SK-N-SH (cell line): ENCODE measurements at places on chromosomes 2 and 18.

DNA sequence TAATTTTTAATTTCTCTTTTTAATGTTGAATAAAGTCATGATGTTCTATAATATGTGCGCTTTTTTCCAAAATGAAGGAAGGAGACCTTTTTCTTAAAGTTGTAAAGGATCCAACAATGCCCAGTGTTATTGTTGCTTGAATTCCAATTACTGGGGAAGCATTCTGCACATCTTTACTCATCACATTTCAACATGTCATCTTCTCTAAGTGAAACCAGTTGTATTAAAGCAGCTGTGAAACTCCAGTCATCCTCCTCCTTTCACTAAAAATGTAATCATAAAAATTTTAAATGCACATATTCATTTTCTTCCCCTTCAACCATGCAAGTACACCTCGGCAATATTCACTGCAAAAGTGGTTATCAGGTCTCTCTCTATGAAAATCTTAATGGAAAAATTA, 722.7 kb downstream of the TSN start:
- DNase-seq: no peak

- DNase-seq: no peak
These were observed 128.7 kb downstream of the XIRP2 start for GRCh38 chr2:167017021-167017420.

DNA sequence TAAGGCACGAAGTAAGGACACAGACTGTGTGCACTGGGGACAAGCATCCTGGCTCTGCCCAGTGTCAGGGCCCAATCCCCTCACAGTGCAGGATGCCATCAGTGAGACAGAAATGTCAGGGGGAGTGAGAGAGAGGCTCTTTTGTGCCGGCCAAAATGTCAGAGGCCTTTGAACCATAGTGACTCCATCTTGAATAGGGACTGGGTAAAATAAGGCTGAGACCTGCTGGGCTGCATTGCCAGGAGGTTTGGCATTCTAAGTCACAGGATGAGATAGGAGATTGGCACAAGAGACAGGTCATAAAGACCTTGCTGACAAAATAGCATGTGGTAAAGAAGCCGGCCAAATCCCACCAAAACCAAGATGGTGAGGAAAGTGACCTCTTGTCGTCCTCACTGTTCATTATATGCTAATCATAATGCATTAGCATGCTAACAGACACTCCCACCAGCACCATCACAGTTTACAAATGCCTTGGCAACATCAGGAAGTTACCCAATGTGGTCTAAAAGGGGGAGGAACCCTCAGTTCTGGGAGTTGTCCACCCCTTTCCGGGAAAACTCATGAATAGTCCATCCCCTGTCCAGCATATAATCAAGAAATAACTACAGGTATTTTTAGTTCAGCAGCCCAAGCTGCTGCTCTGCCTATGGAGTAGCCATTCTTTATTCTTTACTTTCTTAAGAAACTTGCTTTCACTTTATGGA, 337.4 kb downstream of the LPIN1 start:
- DNase-seq: peak; percentile 36

DNA sequence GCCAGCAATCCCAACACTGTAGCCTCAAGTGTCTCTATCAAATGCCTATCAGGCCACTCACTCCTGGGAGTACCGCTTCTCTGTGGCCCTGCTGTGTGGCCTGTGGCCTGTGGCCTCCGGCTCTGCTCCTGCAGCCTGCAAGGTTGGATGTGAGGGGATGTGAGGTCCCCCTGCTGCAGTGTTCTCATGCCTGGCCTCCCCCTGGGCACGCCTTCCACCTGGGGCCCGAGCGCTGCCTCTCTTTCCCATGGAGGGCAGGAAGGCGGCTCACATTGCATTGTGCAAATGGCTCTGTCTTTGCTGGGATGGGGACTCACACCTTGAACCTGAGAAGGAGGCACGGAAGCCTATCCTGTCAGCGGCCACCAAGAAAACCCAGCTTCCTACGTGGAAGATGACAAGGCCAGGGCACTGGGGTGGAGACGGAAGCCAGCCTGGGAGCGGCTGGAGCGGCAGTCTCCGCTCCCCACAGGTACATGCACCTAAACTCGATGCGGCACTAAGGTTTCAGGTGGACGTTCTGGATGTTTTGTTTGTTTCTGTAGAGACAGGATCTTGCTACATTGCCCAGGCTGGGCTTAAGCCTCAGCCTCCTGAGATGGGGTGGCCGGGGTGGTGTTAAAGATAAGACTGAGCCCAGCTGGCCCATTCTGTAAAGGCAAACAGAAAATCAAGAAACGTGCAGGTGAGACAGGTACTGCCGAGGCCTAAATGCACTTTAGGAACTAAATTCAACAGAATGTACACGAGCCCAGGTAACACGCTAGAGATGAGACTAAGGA, 140.1 kb downstream of the HDAC4 start:
- DNase-seq: no peak

DNA sequence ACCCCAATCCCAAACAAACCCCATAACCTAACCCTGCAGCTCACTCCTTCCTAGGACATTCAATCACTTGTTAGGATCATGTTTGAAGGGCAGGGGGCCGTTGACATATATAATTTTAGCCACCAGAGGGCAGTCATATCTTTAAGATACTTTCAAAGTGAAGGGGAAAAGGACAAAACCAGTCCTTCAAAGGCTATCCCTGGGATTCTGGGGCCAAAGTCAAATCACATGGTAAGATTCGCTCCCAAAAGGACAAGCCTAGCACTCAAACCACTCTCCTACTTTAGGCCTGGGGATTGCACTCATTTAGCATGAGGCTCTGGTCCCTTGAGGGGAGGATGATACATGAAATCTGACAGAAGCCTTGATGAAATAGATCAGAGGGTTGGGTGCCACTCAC, 44.6 kb downstream of the HAUS1 start:
- DNase-seq: peak; percentile 70

- no peak for DNase-seq
These were observed 41.7 kb downstream of the MREG start for GRCh38 chr2:215971671-215972070.

DNA sequence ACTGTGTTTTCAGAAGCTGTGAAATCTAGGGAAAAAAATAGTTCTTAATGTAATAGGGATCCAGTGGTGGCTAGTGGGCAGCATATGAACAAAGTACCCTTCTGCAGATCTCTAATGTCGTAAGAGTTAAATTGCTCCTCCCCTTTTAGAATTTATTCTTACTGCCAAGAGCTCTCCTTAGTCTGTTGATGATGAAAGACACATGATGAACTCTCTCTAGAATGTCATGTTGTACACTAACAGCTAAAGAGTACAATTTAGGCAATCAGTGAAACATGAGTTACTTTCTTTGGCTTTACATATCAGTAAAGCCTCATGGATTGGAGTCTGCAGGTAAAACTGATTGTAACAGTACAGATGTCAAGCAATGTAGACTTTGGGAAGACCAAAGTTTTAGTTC, 84.2 kb downstream of the SLC39A10 start:
- DNase-seq: no peak

DNA sequence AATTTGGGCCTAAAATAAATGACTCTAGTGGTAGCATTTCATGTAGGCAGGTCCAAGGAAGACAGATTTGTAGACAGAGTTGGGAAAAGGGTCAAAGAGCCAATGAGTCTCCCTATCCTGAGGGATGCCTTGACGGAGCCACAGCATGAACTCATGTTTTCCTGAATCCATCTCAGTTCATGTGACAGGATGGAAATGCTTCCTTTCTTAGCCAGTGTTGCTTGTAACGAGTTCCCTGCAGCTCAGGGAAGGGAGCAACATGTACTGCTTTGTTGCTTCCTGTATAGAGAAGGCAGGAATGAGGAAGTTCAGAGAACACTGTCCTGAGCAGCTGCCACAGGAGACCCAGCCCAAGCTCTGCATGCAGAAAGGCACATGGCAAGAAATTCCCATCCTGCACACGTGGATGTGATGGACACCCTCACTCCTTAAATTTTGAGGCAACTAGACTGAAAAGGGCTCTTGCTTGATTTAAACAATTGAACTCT, 27.9 kb downstream of the TMEM17 start:
- DNase-seq: no peak

GRCh38 chr2:203240491-203240890, 1.7 kb downstream of the CYP20A1 start:
- DNase-seq: no peak

DNA sequence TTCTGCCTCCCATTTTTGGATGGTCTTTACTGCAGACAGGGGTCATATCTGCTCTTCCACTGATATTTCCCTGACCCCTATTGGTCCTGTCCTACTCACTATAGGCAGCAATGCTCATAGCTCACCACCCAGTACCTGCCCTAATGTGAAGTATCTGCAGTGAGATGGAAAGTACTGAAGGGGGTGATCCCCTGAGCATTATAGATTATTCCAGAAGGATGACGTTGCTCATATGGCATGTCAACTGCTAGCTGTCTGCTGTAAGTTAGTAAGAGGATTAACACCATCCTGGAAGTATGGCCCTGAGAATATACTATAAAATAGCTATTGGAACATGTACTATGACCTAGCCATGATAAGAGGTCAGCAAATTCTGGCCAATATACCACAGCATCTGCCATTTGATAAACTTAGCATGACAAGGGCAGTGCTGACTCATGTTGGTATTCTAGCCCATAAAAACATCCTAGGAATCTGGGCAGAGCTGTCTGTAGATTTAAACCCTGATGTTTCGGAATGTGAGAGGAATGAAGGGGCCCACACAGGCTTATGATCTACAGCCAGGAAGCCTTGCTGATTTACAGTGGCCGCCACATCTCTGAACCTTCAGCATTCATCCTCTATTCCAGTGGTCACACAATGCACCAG, 451.4 kb downstream of the TNS1 start:
- no peak for DNase-seq

- no peak for DNase-seq
These were observed 137.5 kb downstream of the LDLRAD4 start for GRCh38 chr18:13356032-13356431.

GRCh38 chr2:167783261-167784083, 463.9 kb downstream of the STK39 start:
- DNase-seq: peak; percentile 20

DNA sequence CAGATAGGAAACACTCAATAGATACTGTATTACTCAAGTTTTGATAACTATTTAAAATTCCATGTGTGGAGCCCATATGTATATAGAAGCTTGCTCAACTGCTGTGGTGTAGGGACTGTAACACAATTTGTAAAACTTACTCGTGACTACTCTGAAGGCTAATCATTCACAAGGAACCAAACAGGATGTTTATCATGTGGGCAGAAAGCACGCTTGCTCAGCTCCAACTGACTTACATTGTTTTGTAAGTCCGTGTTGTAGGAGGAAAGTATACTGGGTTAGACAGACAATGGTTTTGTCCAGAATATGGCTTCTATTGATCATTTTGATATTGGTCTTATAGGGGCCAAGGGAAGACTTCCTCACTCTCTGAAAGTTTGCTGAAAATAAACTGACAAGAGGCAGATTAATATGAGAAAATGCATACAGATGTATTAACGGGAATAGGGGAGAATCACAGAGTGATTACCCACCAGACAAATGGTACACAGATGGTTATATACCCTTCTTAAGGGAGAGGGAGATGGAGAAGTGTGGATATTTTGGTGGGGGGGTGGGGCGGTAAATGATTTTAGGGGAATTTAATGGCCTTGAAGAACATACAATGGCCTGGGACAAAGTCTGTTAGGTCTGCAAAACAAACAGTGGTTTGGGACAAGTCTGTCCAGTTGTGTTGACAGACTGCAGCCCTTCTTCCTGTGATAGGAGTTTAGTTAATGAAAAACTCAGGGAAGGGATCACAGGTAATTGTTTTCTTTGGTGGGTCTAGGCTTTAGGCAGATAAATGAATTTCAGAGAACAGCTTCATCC, 259.3 kb upstream of the SP5 start:
- DNase-seq: no peak

DNA sequence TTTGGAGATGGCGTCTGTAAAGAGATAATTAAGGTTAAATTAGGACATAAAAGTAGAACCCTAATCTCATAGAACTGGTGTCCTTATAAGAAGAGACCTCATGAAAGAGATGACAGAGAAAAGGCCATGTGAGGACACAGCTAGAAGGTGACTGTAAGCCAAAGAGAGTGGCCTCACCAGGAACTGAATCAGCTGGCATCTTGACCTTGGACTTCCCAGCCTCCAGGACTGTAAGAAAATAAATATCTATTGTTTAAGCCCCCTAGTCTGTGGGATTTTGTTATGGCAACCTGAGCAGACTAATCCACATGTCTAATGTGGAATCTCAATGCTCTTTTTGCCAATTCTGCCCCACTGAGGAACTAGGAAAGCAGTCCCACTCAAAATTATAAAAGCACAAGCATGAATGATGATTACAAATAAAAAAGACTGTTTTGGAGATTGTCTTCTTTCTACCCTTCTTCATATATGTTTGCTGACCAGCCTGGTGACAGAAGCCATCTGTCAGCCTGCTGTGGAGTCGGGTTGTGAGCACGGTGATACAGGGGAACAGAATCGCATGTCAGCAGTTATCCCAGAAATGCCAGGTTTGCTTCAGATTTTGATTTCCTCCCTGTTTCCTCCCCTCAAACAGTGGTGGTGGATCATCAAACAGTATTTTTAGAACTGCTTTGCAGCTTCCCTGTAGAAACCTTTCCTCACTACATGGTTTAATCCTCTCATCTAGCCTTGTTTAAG, 54.2 kb downstream of the INPP4A start:
- DNase-seq: no peak

- peak; percentile 44 for DNase-seq
These were observed 37.1 kb downstream of the LRRC30 start for GRCh38 chr18:7267973-7268372.

- DNase-seq: peak; percentile 48
These were observed 30.6 kb downstream of the ARMC9 start for GRCh38 chr2:231228974-231229529.

DNA sequence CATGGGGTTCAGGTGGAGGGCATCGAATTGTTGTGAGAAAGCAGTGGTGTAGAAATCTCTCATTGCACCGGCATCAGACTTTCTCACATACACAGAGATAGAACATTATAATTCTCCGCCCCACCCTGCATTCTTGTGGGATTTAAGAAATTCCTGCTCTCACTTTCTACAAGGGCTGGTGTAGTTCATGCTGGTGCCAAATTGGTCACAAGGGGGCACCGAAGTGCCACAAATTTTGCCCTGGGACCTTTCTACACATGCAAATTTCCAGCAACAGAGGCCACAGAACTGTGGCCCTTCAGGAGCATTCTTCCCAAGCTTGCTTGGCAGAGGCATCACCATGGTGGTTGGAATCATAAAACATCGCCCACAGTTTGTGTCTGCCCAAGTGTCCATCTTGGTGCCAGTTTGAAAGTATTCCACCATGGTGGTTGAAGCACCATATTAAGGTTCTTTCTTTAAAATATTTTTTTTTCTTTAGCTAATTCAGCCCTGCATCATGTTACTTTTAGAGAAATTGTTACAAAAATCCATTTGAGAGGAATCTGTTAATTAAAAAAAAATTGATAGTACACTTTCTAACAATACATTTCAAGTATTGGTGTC, 521.2 kb upstream of the FANCL start:
- DNase-seq: peak; percentile 29

DNA sequence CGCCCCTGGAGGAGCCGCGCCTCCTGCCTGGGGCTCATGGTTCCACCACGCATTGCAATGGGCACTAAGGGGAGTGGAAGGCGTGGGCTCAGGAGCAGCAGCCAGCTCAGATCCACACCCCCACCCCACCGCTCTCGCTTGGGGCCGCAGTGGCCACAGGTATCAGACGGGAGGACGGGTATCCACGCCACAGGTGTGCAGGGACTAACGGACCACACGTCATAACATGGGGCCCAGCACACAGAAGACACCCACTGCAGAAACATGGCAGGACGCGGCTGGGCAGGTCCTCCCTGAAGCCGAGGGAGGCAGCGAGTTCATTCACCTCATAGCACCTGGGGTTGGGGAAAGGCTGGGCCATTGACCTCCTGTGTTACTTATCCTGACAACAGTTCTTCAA, 13.0 kb downstream of the HDAC4 start:
- no peak for DNase-seq

GRCh38 chr2:216023055-216023648, 9.8 kb upstream of the MREG start:
- peak; percentile 72 for DNase-seq

GRCh38 chr18:71022389-71022788, 733.5 kb downstream of the SOCS6 start:
- DNase-seq: no peak
